ENCODE measurements at places on chromosomes 12 and 14.

GRCh38 chr14:65361920-65362319, 50.6 kb upstream of the FUT8 start:
- peak; percentile 83 for DNase-seq

- DNase-seq, result no peak
These were observed 822 bp upstream of the SOX5 start for GRCh38 chr12:23950210-23950774.

DNA sequence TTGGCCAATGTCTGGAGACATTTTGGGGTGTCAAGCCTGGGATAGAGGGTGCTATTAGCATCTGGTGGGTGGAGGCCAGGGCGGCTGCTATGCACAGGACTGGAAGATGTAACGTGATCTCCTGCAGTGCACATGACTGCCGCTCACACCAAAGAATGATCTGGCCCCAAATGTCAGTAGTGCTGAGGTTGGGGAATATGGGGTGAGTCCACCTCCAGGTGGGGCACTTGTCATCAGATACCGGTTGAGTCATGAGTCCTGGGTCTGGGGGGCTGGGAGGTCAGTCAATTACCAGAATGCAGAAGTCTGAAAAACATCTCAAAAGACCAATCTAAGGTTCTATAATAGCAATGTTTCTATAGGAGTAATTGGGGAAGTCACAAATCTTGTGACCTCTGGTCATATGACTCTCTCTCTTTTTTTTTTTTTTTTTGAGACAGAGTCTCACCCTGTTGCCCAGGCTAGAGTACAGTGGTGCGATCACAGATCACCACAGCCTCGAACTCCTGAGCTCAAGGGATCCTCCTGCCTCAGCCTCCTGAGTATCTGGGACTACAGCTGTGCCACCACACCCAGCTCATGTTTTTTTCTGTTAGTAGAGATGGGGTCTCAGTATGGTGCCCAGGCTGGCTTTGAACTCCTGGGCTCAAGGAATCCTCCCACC, 6.0 kb upstream of the SDSL start:
- no peak for DNase-seq

GRCh38 chr12:108916336-108916735, 36.4 kb downstream of the DAO start:
- no peak for DNase-seq

DNA sequence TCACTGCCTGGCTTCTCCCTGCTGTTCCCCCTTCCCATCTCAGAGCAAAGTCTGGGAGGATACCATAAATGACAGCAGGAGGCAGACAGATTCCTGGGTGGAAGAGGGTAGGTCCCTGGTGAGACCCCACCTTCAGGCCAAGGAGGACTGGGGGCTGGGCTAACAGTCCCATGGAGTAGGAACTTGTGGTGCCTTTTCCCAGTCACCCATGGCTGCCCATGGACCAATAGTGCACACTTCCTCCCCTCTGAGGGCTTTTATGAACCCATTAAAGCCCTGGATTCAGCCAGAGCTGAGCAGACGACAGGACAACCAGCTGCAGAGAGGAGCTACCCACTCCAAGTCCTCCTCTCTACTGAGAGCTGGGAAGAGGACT, 36.6 kb upstream of the OR5AU1 start:
- no peak for DNase-seq

DNA sequence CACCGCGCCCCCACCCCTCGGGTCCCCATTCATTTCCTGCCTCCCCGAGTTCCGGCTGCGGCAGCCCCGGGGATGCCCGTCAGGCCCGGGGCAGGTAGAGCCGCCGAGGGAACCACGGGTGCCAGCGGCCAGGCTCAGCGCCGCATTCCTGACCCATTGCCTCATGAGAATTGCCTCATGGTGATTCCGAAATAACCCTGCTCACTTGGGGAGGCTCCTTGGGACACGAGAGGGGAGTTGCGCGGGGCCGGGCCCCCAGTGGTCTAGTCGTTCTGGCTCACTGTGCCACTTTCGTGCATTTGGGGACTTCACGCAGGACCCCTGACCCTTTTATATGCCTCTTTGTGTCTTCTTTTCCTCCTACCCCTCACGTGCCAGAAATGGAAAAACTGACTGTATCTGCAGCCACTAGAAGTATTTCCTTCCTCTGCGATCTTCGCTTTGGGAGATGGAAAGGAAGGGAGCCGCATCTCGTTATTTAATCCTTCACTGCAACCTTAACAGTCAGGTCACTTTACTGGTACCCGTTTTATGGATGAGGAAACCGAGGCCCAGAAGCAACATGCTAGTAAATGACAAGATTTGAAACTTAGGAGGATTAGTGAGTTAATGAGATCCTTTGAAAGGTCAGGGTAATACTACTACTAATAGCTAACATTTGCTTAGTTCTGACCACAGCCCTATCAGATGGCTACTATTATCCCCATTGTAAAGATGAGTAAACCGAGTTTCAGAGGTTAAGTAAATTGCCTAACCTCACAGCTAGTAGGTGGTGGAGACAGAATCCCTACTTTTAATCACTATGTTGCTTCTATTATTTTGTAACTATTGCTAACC, 768 bp downstream of the PTPN11 start:
- DNase-seq, result peak; percentile 60

- DNase-seq, result peak; percentile 14
These were observed 185.7 kb upstream of the GRIN2B start for GRCh38 chr12:14167005-14167628.

DNA sequence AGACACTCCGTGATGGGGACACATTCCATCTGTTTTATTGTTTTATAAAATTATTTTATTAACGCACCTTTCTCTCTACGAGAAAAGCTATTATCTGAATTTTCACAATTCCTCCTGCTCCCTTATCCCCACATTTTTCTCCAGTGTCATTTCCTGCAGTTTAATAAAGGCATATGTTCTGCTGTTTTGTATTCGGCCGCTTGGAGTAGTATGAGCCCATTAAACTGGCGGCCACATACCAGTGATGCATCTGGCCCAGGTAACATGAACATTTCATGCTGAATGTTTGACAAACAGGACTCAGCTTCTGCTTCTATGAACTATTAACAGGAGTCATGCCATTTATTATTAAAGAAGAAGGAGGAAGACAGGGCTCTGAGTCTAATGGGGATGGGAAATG, 511.0 kb downstream of the TMEM121 start:
- no peak for DNase-seq

DNA sequence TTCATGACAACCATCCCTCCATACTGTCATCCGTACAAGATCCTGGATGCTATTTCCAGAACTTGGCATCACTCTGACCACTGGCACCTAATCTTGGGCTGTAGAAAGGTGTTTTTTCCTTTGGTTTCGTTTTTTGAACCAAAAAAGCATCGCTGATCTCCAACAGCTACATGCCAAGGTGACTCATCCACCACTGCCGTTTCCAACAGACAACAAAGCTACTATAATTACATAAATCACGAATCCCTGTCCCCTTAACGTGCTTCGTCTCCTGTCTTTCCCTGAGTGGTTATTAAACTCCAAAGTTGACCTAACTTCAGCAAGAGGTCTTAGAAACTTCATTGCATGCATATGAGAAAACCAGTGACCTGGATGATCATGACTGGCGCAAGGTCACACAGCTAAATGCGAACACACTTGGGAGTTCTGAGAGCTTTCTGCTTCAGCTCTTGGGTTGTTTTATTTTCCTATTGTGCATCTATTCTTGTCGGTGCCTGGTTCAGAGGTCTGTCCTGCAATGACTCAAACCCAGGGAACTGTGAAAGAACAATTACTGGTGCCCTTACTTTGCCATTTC, 99.9 kb downstream of the PPM1H start:
- DNase-seq, result no peak

GRCh38 chr12:111754671-111755070, 12.1 kb upstream of the ALDH2 start:
- DNase-seq, result no peak

DNA sequence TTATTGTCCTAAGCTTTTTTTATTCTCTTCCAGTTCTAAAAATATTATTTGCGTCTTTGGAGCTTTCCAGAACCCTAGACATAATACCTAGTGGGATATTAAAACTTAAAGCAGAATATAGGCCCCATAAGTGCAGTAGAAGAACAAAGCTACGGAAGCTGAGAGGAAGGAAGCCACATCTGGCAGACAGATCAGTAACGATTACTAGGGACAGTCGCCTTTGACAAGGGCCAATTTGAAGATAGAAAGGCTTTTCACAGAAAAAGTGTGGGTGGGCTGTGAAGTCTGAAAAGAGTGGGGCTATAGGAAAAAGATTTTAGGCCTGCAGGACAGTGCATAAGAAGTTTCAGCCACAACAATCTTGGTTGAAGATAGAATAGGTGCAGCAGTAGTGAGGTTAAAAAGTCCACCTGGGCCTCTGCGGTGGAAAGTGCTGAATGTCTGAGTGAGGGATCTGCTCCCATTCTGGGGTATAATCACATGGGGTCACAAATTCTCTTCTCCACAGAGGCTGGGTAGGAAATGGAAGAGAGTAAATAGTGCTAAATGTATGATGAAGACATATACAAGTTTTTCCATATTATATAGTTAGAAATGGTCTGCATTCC, 114.5 kb downstream of the CMAS start:
- DNase-seq, result no peak

DNA sequence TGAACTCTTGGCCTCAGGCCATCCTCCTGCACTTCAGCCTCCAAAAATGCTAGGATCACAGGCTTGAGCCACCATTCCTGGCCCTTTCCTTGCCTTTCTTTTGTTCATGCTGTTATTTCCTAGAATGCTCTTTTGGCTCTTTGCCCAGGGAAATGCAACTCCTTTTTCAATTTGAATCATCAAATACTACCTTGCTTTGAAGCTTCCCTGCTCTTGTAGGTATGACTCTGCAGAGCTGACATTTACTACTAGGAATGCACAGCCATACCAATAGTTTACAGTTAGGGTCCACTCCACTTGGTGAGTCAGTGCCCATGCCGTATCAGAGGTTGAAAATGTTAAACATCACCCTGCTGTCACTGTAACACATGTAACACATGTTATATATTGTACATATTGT, 107.0 kb upstream of the CRY1 start:
- DNase-seq, result no peak

GRCh38 chr12:118680356-118680963, 300.9 kb upstream of the SRRM4 start:
- DNase-seq, result no peak

DNA sequence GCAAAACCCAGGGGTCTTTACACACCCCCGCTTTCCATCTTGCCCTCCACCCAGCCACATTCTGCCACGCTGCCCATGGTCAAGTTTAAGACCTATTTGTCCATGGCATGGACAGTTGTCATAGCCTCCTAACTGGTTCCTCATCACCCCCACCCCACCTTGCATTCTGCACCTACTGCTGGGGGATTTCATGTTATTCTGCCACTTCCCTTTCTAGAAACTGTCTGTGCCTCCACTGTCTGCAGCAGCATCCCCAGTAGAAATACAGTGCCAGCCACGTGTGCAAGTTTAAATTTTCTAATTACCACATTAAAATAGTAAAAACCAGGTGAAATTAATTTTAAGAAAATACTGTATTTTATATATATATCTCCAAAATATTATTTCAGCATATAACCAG, 63.2 kb downstream of the WDR20 start:
- no peak for DNase-seq

GRCh38 chr12:13074396-13075117, 28.9 kb downstream of the GSG1 start:
- DNase-seq, result no peak

- DNase-seq, result no peak
These were observed 130.6 kb upstream of the MDM1 start for GRCh38 chr12:68462803-68463202.

GRCh38 chr12:49965836-49966235, 4.2 kb downstream of the AQP5 start:
- DNase-seq, result no peak

DNA sequence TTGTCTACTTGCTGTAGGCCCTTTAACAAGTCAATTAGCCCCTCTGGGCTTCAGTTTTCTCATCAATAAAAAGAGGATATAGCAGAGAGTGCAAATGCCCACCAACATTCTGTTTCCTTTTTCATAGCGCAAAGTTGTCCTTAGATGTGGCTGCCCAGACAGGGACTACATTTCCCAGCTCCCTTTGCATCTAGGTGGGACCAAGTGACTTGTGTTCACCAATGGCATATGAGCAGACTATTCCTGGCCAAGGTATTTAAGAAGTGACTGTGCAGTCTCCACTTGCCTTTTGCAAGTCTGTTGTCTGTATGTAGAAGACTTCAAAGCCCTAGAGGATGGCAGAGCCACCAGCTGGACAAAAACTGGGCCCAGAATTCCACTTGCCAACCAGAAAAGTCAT, 59.7 kb downstream of the DAO start:
- DNase-seq, result no peak

DNA sequence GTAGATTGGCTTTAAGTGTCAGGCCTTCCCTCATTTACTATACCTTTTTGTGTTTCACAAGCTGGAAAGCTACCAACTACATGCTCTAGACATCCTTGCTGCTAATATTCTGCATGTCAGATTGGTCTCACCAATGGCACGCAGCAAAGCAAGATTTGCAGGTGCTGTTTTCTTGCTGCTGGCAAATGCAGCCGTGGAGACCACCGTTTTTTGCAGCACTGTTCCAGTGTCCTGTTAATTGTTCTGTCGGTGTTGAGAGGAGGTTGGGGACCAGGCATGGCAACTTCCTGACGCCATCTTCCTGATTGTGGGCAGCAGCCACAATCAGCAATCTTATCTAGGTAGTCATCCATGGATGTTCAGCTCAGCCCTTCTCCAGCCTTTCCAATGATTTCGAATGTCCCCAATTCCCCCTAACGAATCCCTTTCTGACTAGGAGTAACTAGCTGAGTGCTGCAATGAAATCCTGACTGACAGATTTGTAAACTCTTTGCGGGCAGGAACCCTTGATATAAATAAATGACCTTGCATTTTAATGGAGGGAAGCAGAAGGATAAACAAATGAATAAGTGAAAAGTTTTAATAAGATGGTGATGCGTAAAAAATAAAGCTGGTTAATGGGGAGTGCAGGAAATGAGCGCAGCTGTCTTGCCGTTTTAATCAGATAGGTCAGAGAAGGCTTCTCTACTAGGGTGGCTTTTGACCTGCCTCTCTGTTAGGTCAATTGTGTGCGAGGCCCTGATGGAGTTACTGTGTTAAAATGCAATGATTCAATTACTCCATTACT, 574 bp upstream of the CRADD start:
- no peak for DNase-seq

DNA sequence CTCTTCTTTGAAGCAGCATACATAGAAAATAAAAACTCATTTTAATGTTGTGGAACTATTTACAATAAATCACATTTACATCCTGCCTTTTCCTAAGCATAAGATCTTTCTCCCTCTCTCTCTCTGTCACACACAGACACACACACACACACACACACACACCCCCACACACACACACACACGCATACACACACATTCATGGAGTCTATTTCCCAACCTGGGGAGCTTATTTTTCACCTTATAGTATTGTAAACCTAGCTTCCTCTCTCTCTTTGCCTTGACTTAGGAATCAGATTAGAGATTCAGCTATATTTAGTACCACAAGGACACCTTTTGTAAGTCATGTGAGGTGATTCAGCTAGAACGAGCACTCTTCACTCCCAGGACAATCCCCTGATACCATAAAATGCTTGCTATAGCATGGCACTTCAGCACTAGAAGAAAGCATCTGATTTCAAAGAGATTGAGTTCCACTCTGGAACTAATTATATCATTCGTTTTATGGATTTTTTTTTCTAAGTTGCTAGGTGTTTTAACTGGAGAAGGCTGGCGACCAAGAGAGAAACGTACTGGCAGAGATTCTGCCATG, 23.6 kb downstream of the TMEM30B start:
- no peak for DNase-seq
